Dermis blood vessel endothelial cell (primary cell): ENCODE measurements at places on chromosomes 7 and 10.

DNA sequence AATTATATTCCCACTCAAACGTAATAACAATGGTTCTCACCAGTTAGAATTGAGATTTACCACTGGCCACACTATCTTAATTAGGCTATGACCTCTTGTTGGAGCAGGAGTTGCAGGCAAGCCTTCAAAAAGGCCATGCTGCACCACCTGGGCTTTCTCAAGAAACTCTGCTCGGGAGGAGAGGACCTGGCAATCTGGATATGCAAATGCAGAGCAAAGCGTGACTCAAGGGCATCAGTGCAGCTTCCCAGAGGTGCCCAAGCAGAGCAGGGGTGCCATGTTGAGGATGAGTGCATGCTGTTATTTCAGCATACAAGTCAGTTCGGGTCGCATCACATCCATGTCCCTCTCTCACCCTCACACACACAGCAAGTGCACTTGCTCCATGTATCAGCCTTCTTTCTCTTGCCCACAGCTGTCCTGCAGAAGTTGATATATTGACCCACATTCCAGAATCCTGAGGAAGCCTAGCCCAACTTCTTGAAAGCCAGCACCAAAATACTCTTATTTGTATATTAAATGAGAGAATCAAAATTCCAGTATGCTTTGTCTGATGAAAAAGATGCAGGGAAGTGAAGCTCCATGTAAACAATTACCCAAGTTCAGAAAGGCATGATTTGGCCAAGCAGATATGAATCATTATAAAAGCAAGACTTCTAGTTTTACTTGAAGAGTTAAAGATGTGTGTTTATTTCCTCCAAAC is 55.7 kb upstream of the IL6 start:
- no peak for DNase-seq

GRCh38 chr7:116037401-116037800 is 6.8 kb upstream of the TFEC start:
- no peak for DNase-seq

- DNase-seq: no peak
Observed at GRCh38 chr7:125878988-125879387, 949.4 kb upstream of the POT1 start.

DNA sequence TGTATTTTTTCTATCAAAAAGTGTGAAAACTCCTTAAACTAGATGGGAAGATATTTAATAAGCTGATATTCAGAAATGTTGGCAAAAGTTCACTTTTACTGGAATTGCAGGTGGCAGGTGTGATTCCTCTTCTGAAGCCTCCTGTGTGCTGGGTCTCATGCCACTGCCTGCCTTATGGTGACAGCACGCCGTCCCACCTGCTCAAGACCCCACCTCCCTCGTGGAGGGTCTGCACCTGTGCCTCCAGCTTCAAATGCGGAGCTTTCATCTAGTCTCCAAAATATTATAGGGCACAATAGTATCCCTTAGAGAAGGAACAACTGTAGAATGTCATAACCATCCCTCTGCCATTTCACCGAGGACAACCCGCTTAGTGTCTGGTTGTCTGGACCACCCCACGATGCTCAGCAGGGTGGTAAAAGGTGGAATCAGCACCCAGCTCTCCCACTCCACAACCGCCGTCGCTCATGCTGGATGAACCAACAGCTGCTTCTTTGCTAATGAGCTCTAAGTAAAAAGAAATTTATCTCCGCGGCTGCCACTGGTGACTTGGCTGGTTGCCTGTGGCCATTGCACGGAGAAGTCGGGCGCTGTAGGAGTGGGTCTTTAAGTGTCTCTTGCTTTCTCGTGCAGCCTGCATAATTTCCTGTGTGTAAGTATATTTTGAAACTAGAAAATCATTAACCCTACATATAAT is 119.3 kb upstream of the TCERG1L start:
- DNase-seq: no peak

GRCh38 chr10:131822692-131823245 is 78.0 kb upstream of the PPP2R2D start:
- no peak for DNase-seq

- DNase-seq: no peak
Observed at GRCh38 chr10:45581216-45581549, 91.4 kb downstream of the ZFAND4 start.

DNA sequence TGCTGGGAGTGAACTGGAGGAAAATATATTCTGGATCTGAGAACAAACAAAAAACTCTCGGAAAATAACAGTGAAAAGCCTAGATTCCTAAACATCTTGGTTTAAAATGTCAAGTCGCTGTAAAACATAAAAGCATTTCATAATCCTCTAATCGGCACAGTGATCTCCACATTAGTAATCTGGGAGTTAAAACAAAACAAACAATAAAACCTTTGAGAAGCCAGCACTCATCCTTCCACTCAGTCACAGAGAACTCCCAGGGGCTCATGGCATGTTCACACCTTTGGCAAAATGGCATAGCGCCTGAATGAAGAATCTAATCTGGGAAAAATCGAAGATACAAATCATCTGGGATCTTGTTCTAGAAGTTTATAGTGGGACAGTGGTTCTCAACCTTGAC is 24.1 kb upstream of the HPS1 start:
- DNase-seq: no peak

GRCh38 chr10:128499956-128500355 is 373.7 kb upstream of the MKI67 start:
- DNase-seq: no peak

DNA sequence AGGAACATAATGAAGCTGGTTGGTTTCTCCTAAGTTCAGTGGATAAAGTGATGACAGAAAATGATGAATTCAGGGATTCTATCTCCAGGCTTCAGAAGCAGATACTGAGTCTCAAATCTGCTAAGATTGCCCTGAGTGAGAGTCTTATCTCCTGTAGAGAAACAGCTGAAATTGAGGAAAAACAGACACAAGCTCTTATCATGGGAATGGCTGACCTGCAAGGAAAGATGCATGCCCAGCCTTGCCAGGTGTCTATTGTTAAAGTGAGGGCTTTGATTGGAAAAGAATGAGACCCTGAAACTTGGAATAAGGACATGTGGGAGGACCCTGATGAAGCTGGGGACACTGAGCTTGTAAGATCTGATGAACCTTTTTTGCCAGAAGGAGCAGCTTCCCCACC is 100.3 kb downstream of the DNAJB9 start:
- DNase-seq: no peak

- DNase-seq: no peak
Observed at GRCh38 chr7:99621271-99621670, 4.5 kb downstream of the ZSCAN25 start.

- no peak for DNase-seq
Observed at GRCh38 chr7:146053492-146053891, 63.1 kb upstream of the CNTNAP2 start.

DNA sequence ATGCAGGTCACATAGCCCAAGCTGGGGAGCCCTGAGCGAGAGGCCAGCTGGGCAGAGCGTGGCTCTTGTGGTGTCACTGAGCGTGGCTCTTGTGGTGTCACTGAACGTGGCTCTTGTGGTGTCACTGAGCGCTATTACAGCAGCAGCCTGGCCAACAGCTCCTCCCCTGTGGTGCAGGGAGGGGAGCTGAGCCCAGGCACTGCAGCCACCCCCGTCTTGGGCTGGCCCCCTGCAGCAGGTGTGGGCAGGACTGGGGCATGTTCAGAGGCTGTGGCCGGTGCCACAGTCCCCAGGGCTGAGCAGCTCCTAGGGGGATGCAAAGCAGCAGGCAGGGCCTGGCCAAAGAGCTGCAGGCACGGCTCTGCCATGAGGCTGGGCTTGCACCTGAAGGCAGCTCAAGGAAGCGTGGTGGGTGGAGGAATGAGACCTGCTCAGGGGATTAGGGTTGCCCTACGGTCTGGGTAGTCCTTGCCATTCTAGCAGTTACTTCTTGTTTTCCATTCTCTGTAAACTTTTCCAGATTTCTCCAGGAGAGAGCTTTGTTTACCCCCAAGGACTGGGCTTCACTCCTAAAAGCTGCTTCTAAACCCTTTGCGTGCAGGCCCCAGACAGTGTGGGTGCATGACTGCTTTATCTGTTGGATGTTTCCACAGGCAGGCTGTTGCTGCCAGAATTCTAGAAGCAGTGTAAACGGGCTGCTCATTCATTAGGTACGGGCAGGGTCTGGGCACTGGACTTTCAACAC is 29.2 kb downstream of the ZNF783 start:
- no peak for DNase-seq

DNA sequence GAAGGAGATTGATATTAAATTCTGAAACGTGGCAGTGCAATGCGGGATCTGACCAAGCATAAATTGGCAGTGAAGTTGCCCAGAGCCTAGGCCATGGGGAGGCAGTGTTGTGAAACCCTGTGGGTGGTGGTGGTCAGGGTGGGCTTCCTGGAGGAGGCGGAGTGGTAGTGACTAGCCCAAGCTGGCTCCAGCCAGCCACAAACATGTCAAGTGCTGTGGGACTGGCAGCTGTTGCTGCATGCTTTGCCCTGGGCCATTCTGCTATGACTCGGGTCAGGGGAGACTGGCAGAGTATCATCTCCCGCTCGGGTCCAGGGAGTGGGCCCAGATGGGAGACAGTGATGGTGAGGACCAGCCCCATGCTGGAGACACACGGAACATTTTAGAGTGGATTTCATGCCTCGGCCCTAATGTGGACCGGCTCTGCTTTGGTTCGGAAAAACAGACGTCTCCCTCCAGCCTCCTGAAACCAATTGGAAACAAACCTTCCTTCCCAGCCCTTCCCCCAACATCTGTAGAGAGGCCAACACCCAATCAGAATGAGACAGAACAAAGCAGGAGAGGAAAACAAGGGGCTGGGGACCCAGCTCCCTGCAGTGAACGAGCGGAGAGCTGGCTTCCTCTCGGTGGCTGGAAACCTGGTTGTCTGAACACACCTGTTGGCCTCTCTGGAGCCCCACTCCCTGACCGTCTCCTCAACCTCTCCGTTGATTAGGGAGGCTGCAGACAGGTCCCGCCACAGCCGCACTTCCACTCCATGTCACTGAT is 58.2 kb downstream of the TMEM270 start:
- no peak for DNase-seq

DNA sequence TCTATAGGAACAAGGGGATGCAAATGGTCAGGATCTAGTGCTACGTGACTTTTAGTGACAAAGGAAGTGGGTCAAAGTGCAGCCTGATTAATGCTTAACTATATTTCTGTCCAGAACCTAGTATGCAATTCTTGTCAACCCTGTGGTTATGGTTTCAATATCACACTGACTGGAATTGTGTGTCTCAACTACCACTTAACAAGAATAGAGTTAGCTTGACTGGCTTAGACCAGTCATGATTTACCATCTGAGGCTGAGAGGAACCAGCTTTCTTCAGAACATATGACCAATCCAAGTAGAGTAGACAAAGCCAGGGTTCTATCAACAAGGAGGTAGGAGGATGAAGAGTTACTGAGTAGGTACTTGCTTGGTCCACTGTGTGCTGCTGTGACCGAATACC is 54.4 kb downstream of the MYPN start:
- DNase-seq: no peak

DNA sequence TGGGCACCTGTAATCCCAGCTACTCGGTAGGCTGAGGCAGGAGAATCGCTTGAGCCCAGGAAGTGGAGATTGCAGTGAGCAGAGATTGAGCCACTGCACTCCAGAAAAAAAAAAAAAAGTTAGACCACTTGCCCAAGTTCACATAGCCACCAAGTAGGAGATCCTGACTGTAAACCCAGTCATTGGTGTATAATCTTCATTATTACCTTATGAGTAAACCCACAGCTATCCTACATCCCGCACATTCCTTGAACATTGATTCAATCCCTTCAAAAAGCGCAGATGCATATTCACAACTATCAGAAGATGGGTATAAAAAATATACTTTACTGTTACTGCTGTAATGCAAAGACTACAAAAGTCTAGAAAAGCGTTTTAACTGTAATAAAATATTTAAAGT is 512.9 kb downstream of the SUGCT start:
- no peak for DNase-seq

DNA sequence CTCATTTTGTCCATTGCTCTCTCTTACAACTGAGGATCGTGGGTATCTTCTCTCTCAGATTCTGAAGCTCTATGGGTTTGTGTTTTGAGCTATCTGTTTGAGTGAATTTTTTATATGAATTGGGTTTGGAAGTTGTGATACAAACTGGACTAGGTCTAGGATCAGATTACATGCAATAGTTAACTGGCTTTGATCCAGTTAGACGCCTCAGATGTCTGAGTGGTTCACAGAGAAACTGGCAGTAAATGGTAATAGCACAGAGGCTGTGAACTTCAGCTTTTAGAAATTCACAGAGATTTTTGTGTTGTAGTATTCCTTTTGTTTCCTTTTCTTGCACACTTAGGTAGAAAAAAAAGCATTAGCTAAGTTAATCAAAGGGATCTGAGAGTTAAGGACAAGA is 12.7 kb upstream of the DNMBP start:
- DNase-seq: no peak

GRCh38 chr10:86043236-86043635 is 323.4 kb downstream of the GRID1 start:
- no peak for DNase-seq

DNA sequence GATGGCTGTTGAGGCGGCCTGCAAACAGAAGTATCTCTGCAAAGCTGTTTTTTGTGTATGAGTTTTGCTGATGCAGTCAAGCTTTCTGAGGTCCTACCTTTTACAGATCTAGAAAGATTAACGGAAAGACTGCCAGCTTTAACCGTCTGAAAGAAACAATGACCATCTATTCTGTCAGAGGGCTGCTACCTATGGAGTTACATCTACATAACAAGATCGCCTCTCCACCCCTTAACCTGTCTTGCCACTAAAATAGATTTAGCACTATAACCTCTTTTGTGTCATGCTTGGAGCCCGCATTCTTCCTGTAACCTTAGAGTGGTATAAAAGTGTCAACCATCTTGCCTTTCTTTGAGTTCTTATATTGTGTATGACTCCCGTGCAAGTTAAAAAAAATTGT is 291.2 kb downstream of the POM121L12 start:
- DNase-seq: no peak

DNA sequence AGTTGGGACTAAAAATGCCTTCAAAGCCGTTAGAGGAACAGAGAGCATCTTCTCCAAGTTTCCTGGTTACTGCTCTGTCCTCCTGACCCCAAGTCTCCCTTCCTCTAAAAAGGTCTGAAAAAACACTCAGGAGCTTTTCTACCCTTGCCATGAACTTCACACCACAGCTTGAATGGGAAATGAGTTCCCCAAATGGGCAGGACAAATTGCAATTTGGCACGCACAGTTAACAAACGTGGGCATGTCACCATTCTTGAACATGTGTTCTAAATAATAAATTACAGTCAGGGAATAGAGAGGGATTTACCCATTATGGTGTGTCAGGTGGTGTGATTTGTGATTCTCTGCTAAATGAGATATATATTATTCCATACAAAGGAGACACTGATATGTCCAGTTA is 91.2 kb upstream of the WNT16 start:
- DNase-seq: no peak

DNA sequence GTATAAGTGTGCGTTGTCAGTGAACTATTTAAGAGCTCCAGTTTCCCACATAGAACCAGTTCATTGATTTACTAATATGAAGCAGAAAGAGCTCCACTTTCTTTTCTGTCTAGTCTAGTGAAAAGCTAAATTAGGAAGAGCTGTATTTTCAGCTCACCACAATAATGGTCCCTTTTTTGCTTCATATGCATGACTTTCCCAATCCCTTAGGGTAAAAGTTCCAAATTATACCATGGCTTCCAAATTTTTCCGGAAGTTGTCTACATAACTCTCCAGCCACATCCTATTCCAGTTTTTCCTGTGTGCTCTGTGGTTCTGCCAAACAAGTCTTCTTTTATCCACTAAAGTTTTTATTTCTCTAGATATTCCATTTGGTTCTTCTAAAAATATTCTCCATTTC is 685.2 kb downstream of the REEP3 start:
- no peak for DNase-seq

- DNase-seq: no peak
Observed at GRCh38 chr7:75578081-75578480, 86.0 kb downstream of the SPDYE5 start.

- no peak for DNase-seq
Observed at GRCh38 chr10:71838264-71839211, 12.5 kb downstream of the PSAP start.
